Ureter (tissue), 1 donor: ENCODE measurements at places on chromosomes 7 and 10.

DNA sequence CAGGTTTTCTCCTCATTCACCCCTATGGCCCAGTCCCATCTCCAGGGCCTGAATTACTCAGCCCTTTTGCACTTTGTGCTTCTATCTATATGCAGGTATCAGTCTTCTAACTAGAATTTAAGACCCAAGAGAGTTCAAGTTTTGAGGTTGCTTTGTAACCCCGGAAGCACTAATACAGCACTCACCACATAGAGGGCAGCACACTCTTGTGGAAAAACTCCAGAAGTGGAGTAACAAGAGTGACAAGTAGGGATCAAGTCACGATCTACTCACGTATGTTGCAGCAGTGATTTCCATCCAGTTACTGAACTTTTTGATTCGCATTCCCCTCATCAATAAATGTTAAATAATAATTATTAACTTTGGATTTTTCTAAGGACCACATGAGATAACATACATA, 151.0 kb downstream of the CHCHD3 start:
- no peak for DNase-seq

DNA sequence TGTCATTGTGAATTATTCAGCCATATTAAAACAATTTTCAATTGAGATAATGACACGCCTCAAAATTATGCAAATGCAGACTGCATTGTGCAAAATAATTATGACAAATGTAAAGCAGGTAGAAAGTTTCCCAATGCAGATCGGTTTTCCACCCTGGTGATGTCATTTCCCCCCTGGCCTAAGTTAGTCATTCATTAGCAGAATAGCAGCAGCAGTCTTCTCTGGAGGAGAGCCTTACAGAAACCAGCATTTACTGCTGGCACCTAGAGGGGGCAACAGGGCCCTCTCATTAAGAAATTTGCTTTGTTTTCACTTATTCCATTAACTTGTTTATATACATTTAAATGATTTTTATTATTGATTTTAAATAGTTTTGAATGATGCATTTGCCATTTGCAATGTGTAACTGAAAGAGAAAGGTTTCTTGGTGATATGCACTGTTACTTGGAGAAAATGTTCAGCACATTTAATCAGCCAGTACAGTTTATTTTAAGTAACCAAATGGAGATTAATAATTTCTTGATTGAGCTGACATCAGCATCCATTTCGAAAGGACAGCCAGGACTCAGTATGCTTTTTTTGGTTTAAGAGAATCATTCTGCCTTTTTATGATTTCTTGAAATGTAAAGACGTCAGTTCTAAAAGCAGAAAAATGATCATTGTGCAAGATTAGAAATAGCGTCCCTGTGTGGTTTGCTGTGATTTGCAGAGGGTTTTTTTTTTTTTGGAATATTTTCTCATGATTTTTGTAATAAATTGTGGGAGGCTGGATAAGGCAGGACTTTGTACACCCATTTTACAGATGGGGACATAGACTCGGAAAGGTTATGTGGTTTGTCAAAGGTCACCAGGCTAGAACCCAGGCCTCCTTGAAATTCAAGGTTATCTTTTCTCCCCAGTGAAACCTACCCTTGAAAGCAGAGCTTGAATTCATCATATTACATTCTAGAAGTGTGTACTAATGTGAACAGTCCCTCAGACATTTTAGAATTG, 3.5 kb downstream of the ARID5B start:
- DNase-seq = no peak

GRCh38 chr7:107527196-107527595, 36.5 kb downstream of the COG5 start:
- DNase-seq = no peak

GRCh38 chr7:152048051-152048450, 22.6 kb downstream of the GALNT11 start:
- no peak for DNase-seq

DNA sequence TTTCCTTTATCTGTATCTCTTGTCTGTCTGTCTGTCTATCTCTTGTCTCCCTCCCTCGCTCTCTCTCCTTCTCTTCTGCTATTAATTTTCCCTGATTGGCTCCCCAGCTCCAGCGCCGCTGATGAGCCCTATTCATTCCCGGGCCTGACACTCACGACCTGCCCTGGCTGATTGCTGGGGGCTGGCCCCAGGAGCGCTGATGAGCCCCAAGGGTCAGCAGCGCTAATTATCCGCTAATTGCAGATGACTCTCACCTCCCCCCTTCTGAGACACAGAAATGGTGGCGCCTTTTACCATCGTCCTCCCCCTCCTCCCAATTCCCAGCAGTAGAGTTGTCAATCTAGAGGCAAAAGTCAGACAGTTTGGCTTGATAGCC, 1.3 kb upstream of the GBX1 start:
- DNase-seq = no peak

DNA sequence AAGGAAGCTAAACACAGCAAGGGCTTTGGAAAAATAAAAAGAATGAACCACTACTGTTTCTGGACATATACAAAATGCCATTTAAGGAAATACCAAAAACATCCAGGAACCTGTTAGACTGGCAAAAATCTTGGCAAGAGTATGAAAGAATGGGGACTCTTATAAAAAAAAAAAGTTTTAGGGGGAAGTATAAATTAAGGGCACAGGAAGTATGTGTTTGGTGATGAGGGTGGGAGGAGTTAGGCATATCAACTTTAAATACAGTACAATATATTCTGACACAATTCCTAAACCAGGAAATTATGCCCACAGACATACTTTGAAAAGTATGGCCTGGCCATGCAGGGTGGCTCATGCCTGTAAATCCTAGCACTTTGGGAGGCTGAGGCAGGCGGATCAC, 74.2 kb downstream of the WAPL start:
- no peak for DNase-seq

DNA sequence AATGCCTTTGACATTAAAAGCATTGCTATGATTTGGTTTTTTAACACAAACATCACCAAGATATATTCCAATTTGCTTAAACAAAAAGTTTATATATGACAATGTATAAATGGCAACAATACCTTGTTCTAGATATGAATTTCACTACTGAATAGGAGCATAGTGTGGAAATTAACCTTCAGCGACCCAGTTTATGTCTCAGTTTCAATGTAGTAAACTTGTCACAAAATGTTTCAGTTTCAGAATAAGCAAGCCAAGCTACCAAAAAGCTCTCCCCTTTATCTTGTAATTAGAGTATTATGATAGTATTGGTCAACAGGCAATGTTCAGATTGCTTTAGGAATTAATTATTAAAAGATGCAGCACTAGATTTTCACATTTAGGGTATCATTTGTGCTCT, 99.6 kb upstream of the PCDH15 start:
- no peak for DNase-seq

DNA sequence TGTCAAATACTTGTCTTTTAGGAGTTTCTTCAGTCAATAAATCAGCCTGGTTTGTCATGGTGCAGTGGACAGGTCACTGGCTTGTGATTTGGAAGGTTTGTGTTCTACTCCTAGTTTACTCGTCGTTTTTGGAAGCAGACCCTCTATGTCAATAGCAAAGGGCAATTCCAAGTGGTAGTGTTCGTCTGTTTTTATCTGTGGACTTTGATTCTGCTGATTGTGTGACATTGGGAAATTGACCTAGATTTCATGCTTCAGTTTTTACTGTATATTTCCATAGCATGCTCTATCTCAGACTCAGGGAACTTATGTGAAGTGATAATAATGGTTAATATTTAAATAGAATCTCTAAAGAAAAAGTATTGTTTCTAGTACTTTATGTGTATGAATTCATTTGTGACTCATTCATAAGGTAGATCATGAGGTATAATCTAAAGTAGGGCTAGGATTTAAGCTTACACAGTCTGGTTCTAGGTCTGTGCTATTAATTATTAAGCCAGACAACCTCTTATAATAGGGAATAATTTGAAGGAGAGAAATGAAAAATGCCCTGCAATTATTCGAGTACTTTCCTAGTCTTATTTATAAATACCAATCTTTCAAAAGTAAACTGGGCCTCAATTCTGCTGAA, 198.1 kb downstream of the REEP3 start:
- no peak for DNase-seq

GRCh38 chr7:22425361-22425760, 68.4 kb upstream of the RAPGEF5 start:
- no peak for DNase-seq

GRCh38 chr10:110405380-110405779, 92.3 kb upstream of the DUSP5 start:
- DNase-seq = no peak

DNA sequence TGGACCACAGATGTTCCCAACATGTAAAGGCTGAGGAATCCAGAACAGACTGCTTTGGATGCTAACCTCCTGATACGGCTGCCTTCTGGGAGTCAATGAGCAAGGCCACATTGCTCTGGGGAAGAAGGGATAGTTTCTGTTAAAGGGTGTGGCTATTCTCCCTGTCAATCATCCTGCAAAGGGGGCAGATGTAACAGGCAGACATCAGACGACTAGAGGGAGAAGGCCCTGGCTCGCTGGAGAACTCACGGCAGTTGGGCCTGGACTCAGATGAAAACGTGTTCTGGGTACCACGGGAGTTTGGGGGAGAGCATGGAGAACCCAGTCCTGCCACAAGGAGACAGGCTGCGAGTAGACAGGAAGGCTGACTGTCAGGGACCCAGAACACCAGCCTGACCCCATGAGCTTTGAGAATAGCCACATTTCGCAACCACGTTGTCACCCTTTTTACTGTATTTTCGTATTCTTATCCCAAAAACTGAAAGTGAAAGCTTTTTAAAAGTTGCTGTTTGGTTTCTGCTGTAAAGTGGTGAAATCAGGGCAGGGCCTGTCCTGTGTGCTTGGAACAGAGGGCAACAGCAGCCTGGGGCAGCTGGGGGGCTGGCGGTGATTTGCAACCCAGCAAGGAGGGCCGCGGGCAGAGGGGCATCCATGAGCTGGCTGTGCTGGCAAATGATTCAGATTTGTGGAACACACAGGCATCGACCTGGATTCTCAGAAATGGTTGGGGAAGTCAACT, 95.3 kb downstream of the MYOF start:
- no peak for DNase-seq

GRCh38 chr7:131302876-131303707, 24.6 kb upstream of the MKLN1 start:
- DNase-seq = no peak
